ENCODE measurements at places on chromosomes 11 and 22.

DNA sequence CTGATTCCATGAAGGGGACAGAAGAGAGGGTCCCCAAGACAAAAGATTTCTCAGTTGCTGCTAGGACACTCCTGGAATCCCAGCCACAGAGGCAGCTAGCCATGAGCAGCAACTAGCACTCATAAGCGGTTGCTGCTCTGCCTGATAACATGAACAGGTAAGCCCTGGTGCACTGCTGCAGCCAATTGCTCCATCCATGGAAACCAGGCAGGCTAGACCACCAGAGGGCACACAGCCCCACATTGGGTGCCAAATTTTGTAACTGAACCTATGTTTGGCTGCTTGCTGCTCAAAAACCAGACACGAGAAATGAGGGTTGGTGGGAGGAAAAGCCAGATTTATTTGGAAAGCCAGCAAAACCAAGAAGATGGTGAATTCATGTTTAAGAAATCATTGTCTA, 21.9 kb upstream of the QSER1 start:
- DNase-seq = peak; percentile 27

- no peak for DNase-seq
These were observed 11.4 kb downstream of the SHANK3 start for GRCh38 chr22:50683994-50684371.

GRCh38 chr11:99973993-99974392, 713.1 kb upstream of the ARHGAP42 start:
- no peak for DNase-seq

DNA sequence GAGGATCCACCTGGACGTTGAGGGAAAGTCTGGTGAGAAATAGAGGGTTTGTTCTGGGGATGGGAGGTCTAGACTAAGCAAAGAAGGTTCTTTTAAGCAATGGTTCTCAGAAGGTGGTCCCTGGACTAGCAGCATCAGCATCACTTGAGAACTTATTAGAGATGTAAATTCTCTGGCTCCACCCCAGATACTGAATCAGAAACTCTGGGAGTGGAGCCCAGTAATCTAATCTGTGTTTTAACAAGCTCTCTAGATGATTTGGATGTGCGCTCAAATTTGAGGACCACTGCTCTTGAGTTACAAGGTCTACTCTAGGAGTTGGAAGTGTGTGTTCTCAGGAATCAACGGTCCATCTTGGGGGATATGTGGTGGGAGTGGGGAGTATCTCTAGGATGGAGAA, 3.3 kb upstream of the ABCG4 start:
- no peak for DNase-seq

GRCh38 chr11:56716379-56716854, 17.5 kb downstream of the OR9G1 start:
- DNase-seq = no peak

DNA sequence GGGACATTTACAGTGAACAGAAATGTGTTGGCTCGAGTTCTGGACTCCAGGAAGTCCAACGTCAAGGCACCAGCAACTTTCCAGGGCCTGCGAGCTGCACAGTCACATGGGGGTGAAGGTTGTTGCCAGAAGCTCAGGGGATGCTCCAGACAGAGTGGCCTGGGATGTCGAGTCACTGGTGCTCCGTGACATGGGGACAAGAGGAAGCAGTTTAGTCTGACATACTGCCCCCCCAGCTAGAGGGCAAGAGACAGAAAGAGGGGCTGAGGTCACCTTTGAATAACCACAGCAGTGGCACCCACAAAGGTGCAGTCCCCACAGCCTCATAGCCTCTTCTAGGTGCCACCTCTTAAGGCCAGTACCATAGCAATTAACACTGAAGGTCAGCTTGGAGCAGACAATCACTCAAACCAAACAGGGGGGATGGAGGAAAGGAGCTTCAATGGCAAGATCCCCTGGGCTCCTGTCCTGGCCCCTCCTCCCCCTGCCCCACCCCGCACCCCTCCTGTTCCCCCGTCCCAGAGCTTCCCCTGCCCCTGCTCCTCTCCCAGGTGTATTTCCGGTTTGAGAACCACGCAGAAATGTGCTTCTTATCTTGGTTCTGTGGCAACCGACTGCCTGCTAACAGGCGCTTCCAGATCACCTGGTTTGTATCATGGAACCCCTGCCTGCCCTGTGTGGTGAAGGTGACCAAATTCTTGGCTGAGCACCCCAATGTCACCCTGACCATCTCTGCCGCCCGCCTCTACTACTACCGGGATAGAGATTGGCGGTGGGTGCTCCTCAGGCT, 3.8 kb downstream of the APOBEC3D start:
- DNase-seq = no peak

Data from GM13976 (cell line).